Cortex of kidney (tissue), 1 donor: ENCODE measurements at places on chromosomes 7 and 10.

GRCh38 chr10:28411648-28412047 is 108.8 kb upstream of the MPP7 start:
- no peak for DNase-seq

- no peak for DNase-seq
Observed at GRCh38 chr10:14565199-14565598, 209.5 kb downstream of the FAM107B start.

DNA sequence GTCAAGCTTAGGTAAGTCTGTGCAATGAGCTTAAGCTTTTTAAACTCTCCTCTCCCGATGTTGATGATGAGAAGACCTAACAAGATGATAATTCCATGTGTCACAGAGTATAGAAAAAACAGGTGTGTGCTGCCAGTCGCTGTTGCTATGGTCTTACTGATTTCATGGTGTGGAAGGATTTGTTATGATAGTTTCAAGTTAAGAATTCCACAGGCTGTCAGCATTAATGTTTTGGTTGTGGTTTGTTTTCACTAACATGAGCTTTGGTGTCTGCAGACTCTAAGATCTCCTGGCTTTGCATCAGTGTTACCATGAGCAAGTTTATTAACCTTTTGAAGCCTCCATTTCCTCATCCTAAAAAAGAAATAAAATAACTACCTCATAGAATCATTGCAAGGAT is 123.7 kb downstream of the NSUN6 start:
- no peak for DNase-seq

GRCh38 chr10:2837674-2838073 is 229.7 kb upstream of the PFKP start:
- no peak for DNase-seq

GRCh38 chr10:127142136-127142535 is 54.3 kb downstream of the INSYN2A start:
- DNase-seq, result no peak

GRCh38 chr7:21566094-21566493 is 23.3 kb downstream of the DNAH11 start:
- DNase-seq, result no peak

DNA sequence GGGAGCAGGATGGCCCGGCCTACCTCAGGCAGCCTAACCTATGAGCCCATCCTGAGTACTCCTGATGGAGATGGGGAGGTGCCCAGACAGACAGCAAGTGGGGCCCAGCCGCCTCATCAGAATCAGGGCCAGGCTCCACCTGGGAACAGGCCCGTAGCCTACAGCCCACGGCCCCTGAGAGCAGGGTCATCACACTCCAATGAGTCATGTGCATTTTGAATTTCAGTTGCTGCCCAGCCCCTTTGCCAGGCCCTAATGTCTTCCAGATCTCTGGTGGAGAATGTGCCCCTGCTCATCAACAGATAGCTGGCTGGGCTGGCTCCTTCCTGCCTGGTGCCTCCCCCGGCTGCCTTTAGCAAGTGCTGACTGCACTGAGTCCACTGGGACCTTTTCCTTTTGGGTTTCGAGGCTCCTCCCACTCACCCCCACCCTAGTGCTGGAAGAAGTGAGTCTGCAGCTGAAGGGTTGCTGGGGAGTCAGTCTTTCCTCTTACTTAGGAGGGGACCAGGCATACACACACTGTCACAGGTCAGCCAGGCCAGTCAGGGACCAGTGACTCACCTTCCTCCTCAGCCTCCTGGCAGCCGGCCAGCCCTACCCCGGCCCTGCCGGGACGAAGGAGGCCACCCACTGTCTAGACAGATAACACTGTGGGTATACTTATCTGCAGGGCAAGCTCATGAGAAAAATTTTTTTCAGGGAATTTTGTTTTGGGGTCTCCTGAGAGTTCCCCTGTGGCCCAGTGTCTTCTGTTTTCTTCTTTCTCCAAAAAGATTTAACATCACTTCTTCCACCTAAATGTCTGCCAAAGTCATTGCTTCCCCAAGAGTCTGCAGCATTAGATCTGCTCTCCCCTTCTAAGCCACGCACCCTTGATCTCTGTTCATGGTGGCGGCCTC is 9.1 kb upstream of the ASIC3 start:
- no peak for DNase-seq

DNA sequence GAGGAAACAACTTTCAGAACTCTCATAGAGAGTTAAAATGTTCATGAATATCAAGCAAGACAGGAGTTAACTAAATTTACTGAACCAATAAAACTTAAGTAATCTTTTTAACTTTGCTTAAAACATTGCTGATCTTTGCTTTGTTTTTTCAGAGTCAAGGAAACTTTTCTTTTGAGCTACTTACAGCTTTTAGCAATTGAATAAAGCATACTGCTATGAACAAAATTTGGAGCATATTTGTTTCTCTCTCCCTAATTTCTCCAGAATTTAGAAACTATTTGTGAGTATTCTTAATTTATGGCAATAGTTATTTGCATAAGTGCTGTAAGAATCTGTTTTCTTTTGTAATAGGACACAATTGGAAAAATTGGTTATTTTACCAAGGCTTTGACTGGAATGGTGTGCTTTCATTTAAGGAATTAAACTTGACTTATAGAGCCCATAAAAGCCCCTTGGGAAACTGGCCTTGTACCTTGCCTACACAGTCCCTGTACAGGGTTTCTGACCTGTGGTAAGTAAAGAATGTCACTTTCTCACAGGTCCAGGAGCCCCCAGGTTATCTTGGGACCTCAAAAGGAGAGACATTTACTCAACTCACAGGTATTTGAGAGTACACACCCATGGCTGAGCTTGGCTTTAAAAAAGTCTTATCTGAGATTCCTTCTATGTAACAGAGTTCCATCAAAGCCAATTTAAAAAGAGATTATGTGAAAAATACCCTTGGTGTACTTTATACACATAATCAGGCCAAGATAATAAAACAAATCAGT is 23.3 kb upstream of the KIAA1549 start:
- DNase-seq, result no peak

- no peak for DNase-seq
Observed at GRCh38 chr10:1390200-1390599, 334.0 kb downstream of the WDR37 start.

- no peak for DNase-seq
Observed at GRCh38 chr7:106417273-106417902, 132.6 kb upstream of the NAMPT start.

DNA sequence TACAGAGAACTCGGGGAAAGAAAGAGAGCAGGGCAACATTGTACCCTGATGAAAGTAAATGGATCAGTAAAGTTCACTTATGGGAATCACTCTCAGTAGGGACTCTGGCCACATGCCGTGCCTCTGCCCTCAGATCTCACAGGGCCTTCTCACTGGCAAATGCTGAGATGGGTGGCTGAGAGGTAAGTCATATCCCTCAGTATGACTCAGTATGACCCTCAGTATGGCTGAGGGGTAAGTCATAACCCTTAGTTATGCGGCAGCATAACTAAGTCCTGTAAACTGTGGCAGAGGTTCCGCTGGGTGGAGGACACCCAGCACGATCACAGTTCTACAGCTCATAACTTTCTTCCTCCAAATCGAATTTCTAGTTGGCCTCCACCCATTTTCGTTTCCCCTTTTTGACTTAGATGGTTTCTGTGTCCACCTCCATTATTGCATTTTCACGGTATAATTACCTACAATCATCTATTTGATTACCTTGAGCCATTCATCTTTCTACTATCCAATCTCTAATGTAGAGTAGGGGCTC is 26.5 kb upstream of the WNT16 start:
- DNase-seq, result no peak

DNA sequence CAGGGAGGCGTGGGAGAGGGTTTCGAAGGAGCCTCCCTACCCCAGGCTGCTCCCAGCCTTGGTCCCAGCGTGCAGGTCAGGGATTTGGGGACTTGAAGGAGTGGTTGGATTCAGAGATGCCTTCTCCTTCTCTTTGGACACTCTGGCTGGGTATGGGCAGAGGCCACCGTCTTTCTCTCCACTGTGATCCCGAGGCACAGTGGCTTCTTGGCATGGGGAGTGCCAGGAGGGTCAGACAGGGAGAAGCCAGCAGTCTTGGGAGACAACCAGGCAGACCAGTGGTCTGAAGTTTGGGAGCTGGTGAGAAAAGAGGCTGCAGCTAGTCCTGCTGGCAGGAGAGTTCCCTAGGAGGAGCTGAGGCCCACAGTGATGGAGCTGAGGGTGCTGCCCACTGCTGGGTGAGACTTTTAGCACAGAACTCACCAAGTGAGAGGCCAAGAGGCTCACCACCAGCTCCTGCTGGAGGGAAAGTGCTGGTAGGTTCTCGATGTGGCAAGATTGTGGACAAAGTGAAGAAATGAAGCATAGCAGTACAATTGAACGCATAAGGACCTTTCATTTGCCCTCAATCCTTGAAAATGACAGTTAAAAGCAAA is 35.2 kb upstream of the WDFY4 start:
- DNase-seq, result no peak

DNA sequence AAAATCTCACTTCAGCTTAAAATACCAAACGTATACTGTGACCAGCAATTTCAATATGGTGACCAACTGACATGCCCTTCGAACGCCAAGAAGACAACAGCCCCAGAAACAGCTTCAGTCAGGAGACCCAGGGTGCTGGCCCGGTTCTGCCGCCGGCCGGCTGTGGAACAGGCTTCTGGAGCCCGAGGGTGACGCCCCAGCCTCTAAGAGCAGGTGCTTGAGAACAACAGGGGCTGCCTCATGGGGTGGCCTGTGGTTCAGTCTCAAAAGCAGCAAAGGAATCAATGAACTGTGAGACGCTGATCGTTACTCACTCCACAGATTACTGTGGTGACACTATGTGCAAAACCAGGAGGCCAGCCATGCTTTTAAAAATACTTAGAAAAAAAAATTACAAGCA is 17.3 kb downstream of the GPER1 start:
- DNase-seq, result no peak

DNA sequence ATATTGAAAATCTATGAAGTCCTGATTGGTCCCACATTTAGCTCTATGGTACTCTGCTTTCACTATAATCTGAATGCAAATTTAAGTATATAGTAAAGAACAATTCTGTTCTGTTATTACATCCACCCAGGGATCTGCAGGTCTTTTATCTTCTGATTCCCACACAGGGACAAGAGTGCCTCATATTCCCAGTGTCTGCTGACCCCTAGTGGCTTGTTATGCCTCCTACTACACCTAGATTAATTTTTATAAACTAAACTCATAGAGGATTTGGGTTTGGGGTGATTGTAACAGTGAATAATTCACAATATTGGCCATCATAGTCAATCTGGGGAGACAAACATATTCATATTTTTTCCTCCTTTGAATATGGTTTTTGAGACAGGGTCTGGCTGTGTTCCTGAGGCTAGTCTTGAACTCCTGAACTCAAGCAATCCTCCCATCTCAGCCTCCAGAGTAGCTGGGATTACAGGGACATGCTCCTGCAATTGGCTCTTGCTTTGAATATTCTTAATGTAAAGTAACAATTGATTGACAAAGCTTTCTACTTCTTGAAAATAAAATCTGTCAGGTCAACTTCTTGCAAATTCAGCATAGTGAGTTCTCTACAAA is 282.1 kb downstream of the KCND2 start:
- DNase-seq, result no peak

DNA sequence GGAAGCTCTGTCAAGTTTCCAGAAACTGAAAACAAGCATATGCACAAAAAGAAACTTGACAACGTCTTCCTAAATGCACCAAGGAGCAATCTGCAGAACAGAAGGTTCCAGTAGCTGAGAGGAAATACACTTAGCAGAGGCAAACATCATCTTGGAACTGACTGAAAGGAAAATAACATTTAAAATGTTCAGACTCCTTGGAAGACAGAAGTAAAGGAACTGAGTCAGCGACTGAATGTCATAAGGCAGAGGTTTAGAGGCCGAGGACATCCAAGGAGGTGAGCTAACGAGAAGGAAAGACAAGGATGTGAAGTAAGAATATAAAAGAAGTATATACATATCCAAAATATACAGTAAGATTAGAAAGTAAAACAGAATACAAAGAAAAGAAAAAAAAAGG is 24.1 kb downstream of the SEMA3D start:
- DNase-seq, result no peak

DNA sequence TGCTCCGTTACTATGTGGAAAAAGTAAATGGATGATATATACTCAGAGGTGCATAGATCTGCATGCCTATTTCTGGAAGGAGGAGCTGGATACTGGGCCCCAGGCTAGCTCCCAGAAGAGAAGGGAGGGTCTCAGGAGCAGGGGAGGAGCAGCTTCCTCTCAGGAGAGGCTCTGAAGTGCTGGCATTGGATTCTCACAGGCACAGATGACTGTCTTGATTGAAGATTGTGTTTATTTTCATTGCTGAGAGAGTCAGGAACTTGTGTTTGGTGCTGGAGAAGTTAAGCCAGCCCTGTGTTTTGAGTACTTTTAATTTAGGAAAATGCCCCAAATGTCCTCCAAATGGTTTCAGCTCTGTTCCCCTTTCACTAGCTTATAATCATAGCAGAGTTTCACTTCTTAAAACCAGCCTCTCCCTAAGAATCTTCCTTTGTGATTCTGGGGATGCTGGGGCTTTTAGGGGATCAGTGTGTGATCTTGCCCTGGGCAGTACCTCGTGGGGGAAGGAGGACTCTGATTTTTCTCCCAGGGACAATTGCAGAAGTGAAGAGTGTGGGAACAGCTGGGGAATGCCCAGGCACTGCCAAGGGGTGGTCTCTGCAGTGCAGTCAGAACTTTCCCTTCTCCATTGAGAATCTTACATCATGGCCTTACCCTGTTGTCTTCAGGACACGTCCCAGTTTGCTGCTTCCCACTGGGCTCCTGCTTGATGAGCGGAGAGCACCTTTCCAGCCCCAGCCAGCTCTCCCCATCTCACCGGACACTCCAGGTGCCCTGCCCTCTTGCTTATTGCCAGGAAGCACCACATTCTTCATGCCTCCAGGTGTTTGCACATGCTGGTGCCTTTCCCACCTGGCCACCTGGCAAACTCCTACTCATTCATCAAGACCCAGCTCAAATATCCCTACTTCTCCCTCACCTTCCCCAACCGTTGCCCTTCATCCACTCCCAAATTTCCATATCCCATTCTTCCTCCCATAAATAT is 102.8 kb downstream of the ARHGAP22 start:
- DNase-seq, result no peak

- no peak for DNase-seq
Observed at GRCh38 chr10:5679606-5680005, 5.0 kb upstream of the TASOR2 start.

DNA sequence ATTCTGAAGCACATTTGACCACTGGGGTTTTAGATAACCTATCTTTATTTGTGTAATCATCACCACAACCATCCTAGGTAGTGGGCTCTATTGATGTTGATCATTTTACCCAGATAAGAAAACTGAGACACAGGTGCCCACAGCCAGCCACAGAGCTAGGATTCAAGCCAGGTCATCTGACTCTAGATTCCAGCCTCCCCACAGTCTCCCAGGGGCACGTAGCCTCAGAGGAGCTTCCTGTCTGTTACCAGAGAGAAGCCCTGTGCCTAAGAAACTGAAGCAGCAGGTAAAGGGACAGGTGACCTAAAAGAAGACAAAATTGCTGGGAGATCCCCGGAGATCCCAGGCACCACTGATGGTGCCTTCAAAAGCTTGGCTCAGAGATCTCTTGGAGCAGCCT is 55.8 kb downstream of the ALOX5 start:
- no peak for DNase-seq

GRCh38 chr7:141251957-141252356 is 178.1 kb downstream of the TMEM178B start:
- no peak for DNase-seq
